ENCODE measurements at places on chromosomes 7 and 10.

- no peak for DNase-seq
These were observed 253.9 kb upstream of the FZD8 start for GRCh38 chr10:35896001-35896400.

DNA sequence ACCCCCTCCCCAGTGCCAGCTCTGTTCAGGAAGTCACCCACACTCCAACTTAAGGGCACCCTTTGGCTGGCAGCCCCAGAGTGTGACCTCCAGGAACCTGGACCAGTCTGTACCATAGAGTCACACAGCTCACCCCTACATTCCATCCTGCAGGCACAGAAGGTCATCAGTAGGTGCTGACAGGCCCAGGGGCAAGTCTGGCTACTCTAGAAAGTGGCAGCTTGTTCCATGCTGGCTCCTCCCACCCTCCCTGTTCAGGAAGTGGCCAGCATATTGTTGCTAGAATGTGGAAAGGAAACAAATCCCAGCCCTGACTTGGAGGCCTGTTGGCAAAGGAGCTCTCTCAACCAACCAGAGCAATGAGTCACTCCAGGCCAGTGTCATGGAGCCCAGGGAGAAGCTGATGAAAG lies 3.2 kb upstream of the NCOA4 start:
- no peak for DNase-seq

GRCh38 chr10:96453856-96454583 lies 59.7 kb downstream of the TLL2 start:
- no peak for DNase-seq

DNA sequence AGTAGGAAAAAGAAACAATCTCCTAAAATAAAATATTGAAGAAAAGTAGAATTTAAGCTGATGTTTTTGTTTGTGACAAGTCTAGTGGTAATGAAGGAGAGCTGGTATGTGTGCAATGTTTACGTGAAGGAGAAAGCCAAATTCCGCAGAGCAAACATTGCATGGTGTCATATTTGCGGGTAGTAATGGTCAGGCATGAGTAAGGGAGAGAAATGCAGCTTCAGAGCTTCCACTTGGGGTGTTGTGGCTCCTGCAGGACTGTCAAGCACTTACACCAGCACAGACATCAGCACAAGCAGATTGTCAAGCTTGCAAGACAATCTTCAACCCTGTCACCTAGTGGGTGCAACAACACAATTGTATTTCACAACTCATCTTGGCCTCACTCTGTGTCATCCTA lies 136.5 kb upstream of the ETV1 start:
- DNase-seq: no peak

GRCh38 chr10:63057509-63057908 lies 75.6 kb upstream of the NRBF2 start:
- no peak for DNase-seq

- DNase-seq: no peak
These were observed 116.9 kb upstream of the PLXDC2 start for GRCh38 chr10:19699299-19699698.

All from stimulated activated CD4-positive, alpha-beta T cell treated with anti-CD3 and anti-CD28 coated beads, Interleukin-1b, Interleukin-23, amount 100 ng/mL, for 1 hour (primary cell).